ENCODE measurements at places on chromosomes 5 and 9.
A peak's percentile ranks its signal among the peaks of the same experiment; 100 is the strongest.

DNA sequence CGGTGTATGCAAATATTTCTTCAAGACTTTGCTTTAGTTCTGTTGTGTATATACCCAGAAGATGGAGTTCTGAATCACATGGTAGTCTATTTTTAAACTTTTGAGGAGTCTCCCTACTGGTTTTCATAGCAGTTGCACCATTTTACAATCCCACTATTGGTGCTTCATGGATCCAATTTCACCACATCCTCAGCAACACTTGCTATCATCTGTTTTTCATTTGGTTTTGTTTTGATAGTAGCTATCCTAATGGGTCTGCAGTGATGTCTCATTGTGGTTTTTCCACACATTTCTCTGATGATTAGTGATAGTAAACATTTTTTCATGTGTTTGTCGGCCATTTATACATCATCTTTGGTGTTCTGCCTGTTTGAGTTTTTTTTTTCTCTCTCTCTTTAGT, 1339.3 kb downstream of the EFNA5 start:
- peak; percentile 76 for DNase-seq

- DNase-seq: no peak
Observed at GRCh38 chr5:1545805-1546355, 22.1 kb upstream of the LPCAT1 start.

DNA sequence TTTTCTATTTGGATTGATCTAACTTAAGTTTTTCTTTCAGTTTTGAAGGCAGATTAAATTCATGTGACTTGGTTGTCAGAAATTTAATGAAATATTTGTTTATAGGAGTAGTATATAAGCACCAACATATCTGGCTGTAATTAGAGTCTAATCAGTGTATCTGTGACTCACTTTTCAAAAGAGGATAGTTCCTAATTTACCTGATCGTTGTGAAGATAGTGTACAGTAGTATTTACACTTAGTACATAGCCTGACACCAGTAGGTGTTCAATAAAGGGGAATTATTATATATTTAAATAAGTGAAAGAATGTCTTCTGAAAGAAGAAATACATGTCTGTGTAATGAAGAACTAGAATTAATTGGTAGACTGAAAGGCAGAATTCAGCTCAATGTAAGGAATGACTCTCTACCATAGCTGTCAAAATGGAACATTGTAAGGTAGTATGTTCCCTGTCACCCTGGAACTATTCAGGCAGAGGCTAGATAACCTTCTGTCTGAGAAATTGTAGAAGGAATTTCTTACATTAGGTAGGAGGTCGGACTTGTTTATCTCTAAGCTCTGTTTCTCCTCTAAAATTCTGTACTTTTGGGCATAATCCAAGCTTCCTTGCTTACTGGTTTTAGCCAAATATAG, 8.6 kb downstream of the TGFBR1 start:
- DNase-seq: no peak

GRCh38 chr9:136827794-136828473, 14.3 kb upstream of the AJM1 start:
- no peak for DNase-seq

- DNase-seq: no peak
Observed at GRCh38 chr5:178113841-178114324, 551 bp downstream of the N4BP3 start.

- DNase-seq: no peak
Observed at GRCh38 chr5:33691856-33692255, 199.9 kb downstream of the ADAMTS12 start.

- peak; percentile 30 for DNase-seq
Observed at GRCh38 chr9:93205045-93205768, 21.3 kb downstream of the WNK2 start.

DNA sequence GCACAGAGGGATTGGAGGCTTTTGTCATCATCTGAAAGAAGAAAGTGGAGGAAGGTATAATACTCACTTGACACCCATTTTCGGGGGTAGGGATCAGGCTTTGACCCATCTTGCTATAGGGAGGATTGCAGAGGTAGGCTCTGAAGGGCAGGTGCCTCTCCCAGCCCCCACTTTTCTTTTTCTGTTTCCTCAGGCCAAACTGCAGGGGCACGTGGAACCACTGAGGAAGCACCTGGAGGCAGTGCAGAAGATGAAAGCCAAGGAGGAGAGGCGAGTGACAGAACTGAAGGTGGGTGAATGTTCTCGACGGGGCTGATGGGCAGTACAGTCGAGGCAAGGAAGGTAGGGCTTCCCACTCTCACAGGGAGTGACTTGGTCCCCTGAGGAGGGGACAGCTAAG, 7.5 kb downstream of the TRIM41 start:
- DNase-seq: no peak

- no peak for DNase-seq
Observed at GRCh38 chr5:76137887-76138542, 54.8 kb downstream of the SV2C start.

DNA sequence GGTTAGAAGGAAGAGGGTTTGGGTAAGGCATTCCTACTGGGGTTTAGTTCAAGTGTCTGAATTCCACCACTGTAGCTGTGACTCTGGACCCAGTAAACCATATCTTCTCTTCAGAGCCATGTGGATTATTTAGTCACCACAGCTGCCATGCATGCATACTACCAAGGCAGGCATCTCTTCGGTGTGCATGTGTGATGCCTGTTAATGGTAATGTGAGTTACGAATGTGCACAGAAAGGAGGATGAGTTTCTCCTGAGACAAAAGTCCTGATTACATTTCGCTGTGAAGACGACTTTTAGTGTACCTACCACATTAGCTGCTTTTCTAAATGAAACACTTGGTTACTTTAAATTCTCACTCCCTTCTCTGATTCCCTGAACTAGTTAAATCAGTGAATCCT, 9.3 kb downstream of the PBX3 start:
- no peak for DNase-seq

DNA sequence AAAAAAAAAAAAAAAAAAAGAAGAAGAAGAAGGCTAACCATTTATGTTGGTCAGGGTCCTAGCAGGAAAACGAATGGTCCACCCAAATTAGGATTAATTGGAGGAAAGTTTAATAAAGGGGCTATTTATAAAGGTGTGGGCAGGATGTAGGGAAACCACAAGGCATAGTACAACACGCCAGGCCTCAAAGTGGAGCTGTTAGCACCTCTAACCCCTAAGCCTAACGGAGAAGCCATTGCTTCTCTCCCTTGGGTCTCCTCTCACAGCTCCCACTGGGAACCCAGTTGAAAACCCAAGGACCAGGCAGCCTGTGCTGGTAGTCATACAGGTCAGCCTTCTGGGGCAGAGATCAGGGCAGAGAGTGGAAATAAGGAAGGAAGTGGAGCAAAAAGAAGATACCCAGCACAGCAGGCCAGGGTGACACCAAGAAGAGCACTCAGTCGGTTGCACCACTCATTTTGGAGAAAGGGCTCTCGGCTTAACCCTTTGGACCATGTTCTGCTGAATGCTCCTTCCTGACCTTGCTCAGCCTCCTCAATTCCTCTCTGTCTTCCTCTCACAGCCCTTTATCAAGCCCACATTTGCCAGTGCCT, 8.8 kb upstream of the GLIPR2 start:
- DNase-seq: no peak

GRCh38 chr5:173890195-173890991, 2.2 kb downstream of the CPEB4 start:
- no peak for DNase-seq

DNA sequence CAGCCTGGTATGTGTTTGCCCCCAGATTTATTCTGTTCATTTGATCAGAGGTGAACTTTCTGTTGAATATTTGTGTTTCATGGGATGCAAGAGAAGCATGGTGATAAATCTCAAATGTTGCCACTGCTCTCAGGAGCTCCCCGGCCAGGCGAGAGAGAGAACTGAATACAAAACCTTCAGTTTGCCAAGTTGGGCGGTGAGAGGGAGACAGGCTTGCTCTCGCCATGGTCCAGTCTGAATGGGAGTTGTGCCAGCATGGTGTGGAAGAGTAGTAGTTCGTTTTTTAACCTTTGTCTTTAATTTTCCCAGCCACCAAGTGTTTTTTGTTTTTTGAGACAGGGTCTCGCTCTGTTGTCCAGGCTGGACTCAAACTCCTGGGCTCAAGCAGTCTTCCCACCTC, 2.7 kb downstream of the NTMT1 start:
- no peak for DNase-seq

DNA sequence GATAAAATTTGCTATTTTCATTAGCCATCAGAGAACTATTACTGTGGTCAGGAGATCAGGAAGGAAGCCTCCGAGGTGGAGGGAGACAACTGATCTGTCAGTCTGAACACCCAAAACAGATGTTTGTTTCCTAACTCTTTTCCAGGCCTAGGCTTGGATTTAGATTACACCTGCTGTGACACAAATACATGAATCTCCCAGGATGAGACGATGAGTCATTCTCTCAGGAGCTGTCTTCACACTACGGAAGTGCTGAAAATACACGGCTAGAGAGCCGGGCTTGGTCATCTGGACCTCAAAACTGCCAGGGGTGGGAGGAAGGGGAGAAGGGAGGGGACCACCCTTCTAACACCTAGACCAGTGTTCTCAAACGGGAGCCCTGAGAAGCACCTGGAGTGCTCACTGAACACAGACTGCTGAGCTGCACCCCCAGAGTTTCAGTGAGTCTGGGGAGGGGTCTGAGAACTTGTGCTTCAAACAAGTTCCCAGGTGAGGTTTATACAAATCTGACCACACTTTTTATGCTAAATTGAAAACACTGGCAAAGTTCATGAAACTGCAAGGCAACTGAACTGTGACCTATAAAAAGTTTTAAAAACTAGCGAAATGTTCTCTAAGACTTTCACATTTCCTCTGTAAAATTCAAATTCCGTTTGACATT, 80.3 kb upstream of the EQTN start:
- DNase-seq: no peak

DNA sequence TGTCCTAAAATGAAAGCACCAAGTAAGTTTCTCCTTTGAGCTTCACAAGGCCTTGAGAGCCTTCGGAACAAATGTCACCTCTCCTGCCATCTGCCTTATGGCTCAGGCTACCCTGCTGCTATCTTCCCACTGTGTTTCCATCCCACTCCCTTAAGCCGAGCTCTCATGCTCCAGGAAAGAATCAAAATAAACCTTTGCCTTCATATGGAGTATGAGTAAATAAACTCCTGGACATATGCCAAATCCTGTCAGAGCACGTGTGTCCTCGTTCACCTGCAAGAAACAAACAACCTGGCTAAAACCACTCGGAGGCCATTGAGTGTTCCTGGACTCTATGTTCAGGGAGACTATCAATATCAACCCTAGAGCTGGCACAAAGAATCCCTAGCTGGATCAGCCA, 122.3 kb upstream of the CCDC112 start:
- no peak for DNase-seq

GRCh38 chr5:99129768-99130501, 201.1 kb upstream of the CHD1 start:
- no peak for DNase-seq

DNA sequence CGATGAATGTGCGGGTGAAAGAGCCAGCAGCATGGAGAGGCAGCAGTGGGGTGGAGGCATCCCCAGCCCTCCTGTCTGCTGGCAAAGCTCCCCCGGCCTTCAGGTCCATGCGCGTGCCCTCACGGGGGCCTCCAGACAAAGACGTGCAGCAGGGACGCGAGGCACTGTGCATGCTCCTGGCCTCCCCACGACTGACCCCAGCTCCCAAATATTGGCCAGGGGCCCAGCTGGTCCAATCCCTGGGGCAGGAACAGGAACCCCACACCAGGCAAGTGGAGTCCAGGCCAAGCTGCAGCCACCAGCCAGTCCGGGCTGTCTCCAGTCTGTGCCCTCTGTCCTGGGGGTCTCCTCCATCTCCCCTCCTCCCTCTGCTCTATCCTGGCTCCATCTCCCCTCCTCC, 33.5 kb upstream of the LRRC14B start:
- DNase-seq: no peak

DNA sequence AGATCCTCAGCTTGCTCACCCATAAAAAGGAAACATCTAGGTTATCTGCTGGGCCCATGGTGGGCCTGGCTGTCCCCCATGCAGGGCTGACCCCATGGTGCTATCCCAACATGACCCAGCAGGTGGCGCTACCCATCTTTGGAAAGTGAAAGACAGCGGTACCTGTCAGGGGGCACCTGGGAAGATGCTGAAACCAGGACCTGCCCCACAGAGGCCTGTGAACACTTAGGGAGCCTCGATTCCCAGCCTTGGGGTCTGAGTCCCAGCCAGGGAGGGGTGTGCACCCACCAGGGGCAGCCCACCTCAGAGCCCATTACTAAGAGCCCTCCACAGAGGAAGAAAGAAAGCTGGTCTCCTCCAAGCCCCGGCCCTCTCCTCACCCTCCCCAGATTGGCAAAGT, 46.6 kb upstream of the IPPK start:
- DNase-seq: peak; percentile 73

GRCh38 chr5:76257897-76258296, 145.2 kb upstream of the IQGAP2 start:
- DNase-seq: no peak

GRCh38 chr5:172113036-172113435, 75.0 kb downstream of the STK10 start:
- no peak for DNase-seq

GRCh38 chr5:139058121-139058520, 140.0 kb downstream of the SIL1 start:
- peak; percentile 43 for DNase-seq

DNA sequence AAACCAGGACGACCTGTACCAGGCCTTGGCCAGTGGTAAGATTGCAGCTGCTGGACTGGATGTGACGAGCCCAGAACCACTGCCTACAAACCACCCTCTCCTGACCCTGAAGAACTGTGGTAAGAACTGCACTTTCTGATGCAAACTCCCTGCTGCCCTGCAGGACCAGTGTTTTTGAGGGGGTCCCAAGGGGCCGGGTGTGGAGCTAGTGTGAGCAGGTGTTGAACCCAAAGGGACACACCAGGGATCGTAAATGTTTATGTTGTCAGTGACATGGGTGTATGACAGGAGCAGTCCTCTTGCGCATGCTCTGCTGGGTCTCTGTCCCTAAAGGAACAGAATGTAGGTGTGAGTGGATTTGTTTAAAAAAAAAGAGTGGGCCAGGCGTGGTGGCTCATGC, 9.5 kb downstream of the GRHPR start:
- DNase-seq: no peak

- no peak for DNase-seq
Observed at GRCh38 chr5:15746833-15747232, 246.9 kb downstream of the FBXL7 start.

DNA sequence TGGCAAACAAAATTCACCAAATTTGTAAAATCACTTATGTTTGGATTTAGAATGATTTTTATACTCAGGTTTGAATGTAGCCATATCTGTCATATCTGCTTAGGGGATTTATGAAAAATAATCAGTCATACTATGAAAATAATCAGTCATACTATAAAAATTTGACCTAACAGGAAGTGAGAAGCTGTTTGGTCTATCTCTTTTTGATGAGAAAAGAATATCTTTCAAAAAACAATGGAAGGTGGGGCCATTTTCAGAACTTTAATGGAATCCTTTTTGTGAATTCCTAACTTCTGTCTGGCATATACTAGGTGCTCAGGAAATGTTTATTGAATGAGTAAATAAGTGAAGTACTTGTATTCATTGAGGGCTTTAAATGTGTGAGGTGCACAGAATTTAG, 70.1 kb downstream of the CWC27 start:
- DNase-seq: no peak

- DNase-seq: no peak
Observed at GRCh38 chr9:79672236-79672635, 100.5 kb downstream of the TLE4 start.

- no peak for DNase-seq
Observed at GRCh38 chr9:886886-887285, 45.4 kb downstream of the DMRT1 start.
